ENCODE measurements at places on chromosomes 3 and 15.

- no peak for DNase-seq
These were observed 25.3 kb downstream of the TRA2B start for GRCh38 chr3:185912512-185912911.

DNA sequence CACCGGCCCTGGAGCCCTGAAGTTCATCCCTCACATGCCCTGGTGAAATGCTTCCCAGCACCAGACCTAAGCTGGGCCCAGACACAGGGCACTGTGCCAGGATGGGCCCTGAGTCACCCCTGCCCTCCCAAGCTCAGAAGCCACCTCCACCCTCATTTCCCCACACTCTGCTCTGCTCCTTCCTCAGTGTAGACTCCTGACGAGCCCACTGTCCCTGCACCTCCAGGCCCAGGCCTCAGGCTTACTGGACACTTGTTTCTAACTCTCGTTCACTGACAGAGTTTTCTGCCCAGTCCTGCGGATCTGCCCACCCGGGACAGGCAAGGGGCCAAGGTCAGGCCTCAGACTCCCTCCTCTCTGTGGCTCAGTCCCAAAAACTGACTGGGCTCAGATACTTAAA, 112.6 kb upstream of the RNF7 start:
- no peak for DNase-seq

DNA sequence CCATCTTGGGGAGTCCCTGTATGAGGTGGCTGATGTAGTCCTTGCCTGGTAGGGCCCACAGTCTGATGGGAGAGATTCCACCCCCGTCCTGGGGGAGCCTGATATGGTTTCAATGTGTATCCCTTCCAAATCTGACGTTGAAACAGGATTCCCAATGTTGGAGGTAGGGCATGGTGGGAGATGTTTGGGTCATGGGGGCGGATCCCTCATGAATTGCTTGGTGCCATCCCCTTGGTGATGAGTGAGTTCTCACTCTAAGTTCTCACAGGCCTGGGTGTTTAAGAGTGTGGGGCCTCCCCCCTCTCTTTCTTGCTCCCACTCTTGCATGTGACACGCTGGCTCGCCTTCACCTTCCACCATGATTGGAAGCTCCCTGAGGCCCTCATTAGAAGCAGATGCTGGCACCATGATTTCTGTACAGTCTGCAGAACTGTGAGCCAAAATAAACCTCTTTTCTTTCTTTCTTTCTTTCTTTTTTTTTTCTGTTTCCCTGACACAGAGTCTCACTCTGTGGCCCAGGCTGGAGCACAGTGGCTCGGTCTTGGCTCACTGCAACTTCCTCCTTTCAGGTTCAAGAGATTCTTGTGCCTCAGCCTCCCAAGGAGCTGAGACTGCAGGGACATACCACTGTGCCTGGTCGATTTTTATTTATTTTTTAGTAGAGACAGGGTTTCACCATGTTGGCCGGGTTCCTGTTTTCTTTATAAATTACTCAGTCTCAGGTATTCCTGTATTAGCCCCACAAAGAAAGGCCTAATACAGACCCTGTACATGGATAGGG, 28.6 kb downstream of the ITGA11 start:
- no peak for DNase-seq

- DNase-seq = no peak
These were observed 158.8 kb downstream of the KLF13 start for GRCh38 chr15:31485431-31485830.

DNA sequence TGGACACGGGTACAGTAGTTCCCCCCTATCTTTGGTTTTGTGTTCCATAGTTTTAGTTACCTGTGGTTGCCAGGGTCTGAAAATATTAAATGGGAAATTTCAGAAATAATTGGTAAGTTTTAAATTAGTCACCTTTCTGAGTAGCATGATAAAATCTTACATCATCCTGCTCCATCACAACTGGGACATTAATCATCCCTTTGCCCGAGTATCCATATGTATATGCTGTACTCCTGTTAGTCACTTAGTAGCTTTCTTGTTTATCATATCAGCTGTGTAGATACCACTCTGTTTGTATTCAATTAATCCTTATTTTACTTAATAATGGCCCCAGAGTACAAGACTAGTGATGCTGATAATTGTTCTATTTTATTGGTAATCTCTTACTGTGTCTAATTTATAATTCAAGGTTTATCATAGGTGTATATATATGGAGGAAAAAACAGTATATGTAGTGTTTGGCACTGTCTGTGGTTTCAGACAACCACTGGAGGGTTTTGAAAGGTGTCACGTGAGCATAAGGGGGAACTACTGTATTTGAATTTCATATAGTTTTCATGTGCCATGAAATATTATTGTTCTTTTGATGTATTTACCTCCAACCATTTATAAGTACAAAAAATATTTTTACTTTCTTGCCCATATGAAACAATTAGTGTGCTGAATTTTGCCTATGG, 41.4 kb downstream of the CTDSPL2 start:
- DNase-seq = no peak

DNA sequence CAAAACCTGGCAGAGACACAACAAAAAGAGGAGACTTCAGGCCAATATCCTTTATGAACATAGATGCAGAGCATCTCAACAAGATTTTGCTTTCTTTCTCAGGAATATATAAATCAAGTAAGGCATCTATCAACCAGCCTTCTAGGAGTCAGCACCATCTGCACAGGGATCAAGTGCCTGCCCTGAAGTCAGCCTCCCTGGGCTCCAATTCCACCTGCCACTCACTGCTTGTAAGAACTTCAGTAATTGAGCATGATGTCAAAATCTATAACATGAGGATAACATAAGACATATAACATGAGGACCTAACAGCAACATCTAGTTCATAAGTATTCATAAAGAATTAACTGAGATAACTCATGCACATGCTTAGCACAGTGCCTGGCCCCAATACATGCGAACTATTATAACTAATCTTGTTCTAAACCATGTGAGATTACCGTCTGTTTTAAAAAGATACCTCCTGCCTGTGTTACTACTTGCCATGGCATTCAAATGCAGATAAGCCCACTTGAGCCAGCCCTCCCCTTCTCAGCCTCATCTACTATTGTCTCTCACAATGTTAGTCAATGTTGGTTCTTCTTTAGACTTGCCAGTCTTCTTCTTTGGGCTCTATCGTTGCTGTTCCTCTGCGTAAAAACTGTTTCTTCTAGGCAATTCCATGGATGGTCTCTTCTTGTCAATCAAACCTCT, 91.6 kb downstream of the PLD1 start:
- DNase-seq = no peak

- no peak for DNase-seq
These were observed 326.4 kb upstream of the NAALADL2 start for GRCh38 chr3:174532776-174533175.

GRCh38 chr3:80688814-80689213, 921.0 kb upstream of the ROBO1 start:
- DNase-seq = no peak

GRCh38 chr15:92393980-92394308, 263 bp downstream of the ST8SIA2 start:
- DNase-seq = no peak

DNA sequence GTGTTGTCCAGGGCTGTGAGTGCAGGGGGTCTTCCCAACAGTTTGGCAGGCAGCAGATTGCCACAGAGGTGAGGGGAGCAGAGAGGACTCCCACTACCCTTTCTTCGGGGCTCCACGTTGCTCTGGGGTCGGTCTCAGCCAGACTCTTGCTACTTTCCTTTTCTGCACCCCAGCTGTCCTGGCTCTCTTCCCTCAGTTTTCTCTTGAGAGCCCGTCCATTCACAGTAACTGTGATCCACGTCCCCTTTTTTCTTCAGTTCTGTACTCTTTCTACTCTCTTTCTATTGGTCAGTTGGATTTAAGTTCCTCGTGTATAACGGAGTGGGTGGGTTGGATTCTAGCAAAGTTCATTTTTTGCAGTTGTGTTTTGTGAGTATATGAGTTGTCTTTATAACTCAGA, 105.8 kb downstream of the UNC13C start:
- DNase-seq = no peak

DNA sequence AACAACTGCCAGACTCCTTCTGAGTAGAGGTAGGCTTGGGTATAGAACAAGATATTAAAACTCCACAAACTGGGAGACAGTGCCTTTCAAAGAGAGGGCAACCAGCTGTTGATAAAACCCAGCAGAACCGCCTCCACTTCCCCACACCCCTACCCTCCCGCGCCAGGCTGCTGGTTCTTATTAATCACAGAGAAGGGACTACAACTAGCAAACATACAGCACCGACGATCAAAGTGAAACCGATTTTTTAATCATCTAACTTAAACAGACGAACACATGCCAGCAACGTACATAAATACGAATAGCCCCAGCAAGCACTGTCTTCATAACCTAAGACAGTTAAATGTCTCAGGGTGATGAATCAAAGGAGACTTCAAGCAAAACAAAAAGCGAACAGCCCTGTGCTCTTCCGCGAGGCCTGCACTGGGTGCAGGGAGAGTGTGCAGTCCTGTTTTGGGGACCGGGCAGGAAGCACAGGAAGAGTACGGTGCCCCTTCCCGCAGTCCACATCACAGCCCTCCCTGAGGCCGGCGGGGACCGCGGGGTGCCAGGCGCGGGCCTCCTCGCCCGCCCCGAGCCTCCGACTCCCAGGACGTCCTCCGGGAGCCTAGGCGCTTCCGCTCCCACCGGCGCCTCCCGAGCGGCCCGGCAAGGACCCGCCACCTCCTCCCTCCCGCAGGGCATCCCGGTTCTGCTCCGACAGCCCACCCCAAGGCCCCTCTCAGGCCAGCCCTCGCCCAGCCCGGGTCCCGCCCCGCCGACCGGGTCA, 75.1 kb upstream of the VGLL4 start:
- peak; percentile 54 for DNase-seq

GRCh38 chr15:98154863-98155262, 194.4 kb downstream of the ARRDC4 start:
- DNase-seq = no peak

DNA sequence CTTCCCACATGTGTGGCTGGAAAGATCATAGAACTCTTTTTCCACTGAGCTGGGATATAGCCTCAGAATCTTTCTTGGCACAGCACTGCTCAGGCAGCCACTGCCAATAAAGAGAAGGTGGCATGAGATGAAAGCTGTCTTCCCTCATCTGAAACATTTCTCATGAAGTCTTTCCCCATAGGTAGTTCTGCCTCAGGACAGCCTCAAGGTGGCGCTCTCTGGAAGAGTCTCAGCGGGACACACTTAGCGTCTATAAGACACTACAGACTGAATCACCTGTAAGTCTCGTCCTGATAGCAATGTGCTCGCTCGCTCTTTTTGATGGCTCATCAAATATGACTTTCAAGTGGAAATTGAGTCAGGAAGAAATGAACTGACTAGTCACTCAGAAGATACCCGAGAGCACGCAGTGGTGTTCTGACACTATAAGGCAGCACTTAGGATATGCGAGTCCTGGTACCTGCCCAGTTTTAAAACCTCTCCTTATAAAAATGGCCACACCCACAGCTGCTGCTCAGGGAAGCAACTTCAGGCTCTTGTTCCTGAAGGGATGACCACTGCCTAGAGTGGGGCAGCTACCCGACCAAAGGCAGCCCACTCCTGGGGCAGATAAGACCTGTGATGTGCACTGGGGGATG, 269.5 kb downstream of the SUCLG2 start:
- no peak for DNase-seq

DNA sequence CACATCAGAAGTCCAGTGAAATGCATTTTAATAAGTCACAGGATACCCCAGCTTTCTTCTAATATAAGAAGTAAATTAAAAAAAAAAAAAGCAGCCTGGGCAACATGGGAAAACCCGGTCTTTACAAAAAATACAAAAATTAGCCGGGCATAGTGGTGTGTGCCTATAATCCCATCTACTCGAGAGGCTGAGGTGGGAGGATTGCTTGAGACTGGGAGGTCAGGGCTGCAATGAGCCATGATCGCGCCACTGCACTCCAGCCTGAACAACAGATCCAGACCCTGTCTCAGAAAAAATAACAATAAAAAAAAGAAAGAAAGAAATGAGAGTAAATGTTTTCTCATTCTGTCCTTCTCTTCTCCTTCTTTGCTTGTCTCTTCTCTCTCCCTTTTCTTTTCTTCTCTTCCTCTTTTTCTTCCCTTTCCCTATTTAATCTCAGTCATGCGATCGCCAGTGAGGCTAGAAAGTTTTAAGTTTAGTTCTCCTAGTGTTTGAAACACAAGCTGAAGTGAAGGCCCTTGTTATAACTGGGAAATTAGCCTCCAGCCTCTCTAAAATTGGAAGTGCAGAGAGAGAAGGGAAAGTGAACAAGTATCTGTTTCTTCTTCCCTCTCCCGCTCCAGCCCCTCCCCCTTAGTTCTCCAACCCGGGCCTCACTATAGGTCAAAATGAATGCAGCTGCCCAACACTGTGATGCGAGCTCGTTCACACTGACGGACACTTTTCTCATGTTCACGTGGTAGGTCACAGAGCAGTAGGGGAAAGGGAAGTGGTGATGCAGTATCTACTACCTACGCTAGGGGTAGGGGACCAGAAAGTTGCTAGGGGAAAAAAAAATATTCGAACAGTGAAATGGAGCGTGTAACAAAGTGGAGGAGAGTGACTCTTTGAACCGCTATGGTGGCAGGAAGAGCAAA, 23.5 kb upstream of the TSC22D2 start:
- DNase-seq = peak; percentile 40

GRCh38 chr3:9793161-9793781, 389 bp downstream of the ARPC4 start:
- DNase-seq = peak; percentile 57

GRCh38 chr3:161420746-161421145, 49.4 kb upstream of the SPTSSB start:
- no peak for DNase-seq

DNA sequence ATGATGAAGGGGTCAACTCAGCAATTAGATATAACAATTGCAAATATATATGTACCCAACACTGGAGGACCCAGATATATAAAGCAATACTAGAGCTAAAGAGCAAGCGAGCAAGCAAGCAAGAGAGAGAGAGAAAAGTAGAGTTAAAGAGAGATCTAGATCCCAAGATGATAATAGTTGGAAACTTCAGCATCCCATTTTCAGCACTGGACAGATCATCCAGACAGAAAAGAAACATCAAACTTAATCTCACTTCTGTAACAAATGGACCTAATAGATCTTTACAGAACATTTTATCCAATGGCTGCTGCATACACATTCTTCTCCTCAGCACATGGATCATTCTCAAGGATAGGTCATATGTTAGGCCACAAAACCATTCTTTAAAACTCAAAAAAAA, 23.2 kb downstream of the PEAK1 start:
- no peak for DNase-seq

- no peak for DNase-seq
These were observed 598.6 kb upstream of the TBL1XR1 start for GRCh38 chr3:177795859-177796258.

DNA sequence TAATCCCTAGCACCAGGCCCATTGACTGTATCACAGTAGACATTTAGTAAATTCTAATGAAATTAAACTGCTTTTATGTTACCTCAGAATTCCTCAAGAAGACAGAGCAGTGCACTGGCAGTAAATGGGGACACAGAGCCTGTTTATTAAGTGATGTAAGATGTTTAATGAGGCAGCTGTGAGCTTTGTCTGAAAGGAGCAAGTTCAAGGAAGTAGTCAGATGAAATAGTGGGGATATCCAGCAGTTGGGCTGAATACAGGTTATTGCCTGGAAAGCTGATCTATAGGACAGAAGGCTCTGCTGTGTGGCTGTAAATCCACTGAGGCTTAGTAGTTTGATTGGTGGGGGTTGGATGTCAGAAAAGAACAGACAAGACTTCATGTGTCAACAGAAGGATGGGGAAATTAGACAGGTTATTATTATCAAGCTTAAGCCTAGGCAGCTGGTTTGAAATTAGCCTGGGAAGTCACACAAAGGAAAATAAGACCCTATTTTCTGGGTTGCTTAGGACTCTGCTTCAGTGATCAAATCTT, 62.2 kb downstream of the PFN2 start:
- no peak for DNase-seq

- no peak for DNase-seq
These were observed 35.4 kb downstream of the SV2B start for GRCh38 chr15:91135201-91136130.

GRCh38 chr15:64348455-64348854, 7.5 kb downstream of the CSNK1G1 start:
- no peak for DNase-seq

Data from transverse colon (tissue), 4 donors.